ENCODE measurements at places on chromosomes 1 and 21.

- DNase-seq = no peak
These were observed 316.7 kb downstream of the BRINP2 start for GRCh38 chr1:177487481-177487880.

- no peak for DNase-seq
These were observed 9.4 kb downstream of the LAMB3 start for GRCh38 chr1:209642816-209643215.

DNA sequence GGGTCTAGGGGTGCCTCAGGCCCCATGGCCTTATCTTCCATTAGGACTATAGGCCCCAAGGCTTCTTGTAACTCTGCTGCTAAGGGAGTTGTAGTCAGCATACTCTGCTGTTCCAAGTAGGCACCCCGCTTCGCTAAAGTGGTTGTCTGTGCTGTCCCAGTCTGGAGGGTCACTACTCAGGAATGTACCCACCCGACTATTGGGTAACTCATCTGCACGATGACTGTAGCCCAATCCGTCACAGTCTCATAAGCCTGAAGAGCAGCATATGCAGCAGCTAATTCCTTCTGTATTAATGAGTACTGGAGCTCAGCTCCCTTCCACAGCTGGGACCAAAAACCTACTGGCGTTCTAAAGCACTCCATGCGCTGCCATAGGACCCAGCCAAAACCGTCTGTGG is 111.0 kb downstream of the GDAP2 start:
- DNase-seq = no peak

DNA sequence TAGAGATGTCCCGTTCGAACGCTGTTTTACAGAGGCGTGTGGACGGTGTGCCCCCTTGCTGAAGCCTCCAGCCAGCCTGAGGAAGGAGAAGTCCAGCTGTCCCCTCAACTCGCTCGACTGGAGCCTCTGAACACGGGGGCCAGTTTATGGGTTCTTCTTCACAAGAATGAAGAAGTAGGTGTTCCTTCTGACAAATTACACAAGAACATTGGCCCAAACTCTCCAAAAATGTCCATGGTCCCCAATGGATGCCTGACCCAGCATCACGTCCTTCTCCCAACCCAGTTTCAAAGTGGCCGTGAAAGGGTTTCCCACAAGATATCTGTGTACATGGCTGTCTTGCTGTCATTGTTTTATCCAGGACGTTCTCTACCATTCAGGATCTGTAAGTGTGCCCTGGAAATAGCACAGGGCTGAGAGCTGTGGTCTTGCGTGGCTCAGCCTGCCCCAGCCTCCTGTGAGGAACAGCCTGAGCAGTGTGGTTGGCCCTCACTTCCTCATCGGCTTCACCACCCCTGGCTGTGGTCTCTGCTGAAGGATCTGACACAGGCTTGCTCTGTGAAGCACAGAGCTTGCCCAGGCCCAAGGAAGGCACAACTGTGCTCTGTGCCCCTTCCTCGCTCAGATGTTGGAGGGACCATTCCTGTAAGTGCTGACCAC is 1.0 kb upstream of the S100B start:
- DNase-seq = peak; percentile 65

DNA sequence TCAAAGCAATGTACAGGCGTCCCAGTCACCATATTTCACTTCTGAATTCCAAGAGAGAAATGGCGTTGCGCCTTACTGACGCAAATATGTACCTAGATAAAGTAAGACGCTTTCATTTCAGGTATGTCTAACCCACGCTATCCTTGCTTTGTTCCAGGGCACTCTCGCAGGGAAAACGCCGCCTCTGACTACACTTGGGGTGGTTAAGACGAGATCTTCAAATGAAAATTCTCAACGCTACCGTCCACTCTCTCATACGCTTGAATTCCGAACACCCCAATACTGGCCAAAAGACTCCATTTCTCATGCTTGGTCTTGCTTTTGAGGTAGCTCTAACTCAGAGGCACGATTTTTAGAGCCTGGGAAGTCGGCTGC is 736 bp upstream of the ZMPSTE24 start:
- DNase-seq = no peak

- DNase-seq = no peak
These were observed 296.2 kb downstream of the LMX1A start for GRCh38 chr1:165060285-165060793.

DNA sequence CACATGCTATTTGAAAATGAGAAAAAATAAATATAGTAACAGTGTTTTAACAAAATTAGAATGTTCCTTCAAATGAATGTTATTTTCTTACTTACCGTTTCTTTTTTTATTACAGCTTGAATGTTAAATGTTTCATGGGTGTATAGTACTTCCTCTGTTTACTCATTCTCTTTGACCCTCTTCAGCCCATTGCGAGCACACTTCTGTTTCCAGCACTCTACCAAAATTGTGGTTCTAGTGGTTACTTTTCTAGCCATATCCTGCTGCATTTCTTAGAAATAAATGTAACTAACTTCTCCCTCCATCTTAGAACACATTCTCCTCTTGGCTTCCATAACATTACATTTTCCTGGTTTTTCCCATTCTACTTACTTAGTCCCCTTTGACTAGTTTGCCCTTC is 190.0 kb upstream of the C1orf105 start:
- no peak for DNase-seq

DNA sequence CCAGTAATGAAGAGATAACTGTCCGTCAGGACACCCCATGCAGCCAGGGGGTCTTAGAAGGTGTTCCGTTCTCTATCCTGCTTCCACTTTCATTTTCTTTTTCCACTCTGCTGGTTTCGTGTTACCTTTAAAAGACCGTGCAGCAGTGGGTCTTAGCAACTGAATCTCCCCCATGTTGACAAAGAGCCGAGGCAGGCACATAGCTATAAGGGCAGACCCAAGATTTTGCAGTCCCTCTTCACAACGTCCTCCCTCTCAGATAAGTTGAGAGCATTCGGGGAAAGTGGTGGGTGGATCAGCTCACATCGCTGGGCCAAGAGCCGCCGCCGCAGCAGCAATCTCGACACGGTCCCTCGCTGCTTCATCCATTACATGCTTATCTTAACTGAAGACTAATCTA is 355.5 kb downstream of the LMO4 start:
- no peak for DNase-seq

DNA sequence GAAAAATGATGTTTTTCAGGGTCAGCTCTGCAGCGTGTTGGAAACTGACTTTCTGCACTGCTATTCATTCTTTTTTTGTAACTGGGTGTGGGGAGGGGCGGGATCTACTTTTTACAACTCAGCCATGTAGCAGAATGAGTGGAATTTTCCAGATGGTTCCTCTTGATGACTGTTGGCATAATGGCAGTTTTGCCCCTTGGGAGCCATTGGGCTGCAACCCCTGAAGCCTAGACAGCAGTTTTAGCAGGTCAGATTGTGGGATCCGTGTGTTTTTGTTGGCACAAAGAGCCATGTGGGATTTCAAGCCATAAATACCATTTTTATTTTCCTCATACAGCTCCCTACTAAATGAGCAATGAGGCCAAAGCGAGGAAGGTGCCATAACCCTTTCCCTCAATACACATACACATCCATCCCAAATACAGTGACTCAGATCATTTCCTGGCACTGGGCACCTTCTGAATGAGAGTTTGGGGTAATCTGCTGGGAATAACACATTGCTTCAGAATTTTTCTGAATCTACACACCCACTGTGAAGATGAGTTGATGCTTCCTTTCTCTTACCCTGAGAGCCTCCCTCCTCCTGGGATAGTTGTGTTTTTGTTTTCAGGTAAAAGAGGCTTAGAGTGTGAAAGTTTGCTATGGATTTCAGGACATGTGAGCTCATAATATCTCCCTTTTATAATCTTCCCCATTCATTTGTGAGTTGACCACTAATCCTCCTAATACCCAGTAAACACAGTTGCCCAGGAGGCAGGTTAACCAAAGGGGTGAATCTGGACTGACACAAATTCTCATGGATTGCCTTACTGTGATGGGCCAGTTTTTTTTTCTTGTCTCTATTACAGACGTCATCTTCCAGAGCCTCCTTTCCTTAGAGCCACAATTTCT is 13.1 kb downstream of the S100A10 start:
- no peak for DNase-seq

GRCh38 chr1:183580281-183580682 is 10.0 kb downstream of the NCF2 start:
- peak; percentile 40 for DNase-seq

- no peak for DNase-seq
These were observed 34.2 kb upstream of the EXO1 start for GRCh38 chr1:241813768-241814320.

DNA sequence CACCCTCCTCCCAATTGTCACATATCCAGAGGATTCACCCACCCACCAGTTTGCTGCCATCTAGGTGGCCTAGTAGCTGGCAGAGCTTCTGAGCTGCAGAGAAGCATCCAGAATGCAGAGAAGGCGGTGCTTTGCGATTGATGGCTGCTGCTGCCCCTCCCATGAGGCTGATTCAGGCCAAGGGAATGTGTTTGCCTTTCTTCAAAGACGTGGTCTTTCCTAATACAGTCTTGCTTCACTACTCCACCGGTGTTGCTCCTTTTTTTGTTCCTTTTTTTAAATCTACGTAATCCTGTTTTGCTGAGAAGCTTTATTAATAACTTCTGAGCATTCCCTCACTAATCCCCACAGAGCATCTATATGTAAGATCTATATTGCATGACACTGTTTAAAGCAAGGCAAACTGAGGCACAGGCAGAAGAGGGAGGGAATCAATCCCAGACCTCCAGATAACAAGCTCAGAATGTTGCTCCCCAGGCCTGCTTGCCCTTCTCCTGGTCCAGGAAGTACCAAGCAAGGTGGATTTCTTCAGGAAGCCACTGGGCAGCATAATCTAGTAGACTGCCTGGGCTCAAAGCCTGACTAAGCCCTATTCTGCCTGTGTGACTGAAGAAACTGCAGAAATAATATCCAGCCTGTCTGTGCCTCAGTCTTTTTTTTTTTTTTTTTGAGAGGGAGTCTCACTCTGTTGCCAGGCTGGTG is 275.5 kb upstream of the FMN2 start:
- DNase-seq = no peak

GRCh38 chr21:14903172-14903865 is 161.5 kb downstream of the NRIP1 start:
- no peak for DNase-seq

DNA sequence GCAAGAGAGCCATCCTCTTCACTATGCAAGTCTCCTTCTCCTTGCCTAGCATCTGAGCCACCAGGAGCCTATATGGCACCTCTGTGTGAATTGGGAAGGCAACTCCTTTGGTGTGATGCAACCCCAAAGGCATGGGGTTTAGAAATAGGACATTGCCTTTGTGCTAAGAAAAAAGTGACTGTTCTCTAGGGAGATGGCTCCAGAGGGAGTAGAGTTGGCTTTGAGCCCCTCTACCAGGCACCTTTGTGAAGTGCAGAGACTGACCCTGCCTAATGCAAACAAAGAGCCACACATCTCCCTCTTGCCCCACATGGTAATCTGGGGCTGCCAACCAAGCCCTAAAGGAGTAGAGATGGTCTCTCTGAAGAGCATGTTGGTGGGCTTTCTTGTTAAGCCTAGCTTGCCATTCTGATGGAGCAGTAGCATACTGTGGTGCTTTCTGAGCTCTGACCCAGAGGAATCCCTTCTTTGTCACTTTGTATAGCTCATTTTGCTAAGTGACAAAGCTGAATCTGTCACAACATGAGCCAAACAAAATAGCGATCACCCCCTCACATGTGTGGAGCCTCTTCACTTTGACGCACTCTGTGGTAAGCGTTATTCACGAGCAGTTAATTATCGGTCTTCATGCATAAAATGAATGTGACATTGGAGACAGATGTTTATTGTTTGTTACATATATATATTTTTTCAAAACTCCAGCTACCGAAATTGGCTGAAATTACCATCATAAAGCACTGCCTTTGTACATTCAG is 74.4 kb downstream of the RWDD3 start:
- no peak for DNase-seq

DNA sequence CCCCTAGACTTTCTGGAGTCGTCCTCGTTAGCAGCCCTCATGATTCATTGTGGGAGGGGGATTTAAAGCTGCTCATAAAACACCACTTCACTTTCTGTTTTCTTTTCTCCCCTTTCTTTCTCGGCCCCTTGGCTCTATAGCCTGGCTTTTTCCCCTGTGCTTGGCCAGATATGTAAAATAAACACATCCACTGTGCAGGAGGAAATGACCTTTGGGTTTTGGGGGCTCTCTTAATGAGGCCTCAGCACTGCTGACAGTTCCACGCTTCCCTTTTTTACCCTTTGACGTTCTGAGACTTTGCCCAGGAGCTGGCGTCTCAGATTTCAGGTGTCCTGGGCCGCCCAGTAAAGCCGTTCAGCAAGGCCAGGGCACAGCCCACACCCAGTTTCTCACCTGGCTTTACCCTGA is 65.7 kb downstream of the RUNX3 start:
- no peak for DNase-seq

- no peak for DNase-seq
These were observed 238.4 kb upstream of the DMRTA2 start for GRCh38 chr1:50661626-50662025.

DNA sequence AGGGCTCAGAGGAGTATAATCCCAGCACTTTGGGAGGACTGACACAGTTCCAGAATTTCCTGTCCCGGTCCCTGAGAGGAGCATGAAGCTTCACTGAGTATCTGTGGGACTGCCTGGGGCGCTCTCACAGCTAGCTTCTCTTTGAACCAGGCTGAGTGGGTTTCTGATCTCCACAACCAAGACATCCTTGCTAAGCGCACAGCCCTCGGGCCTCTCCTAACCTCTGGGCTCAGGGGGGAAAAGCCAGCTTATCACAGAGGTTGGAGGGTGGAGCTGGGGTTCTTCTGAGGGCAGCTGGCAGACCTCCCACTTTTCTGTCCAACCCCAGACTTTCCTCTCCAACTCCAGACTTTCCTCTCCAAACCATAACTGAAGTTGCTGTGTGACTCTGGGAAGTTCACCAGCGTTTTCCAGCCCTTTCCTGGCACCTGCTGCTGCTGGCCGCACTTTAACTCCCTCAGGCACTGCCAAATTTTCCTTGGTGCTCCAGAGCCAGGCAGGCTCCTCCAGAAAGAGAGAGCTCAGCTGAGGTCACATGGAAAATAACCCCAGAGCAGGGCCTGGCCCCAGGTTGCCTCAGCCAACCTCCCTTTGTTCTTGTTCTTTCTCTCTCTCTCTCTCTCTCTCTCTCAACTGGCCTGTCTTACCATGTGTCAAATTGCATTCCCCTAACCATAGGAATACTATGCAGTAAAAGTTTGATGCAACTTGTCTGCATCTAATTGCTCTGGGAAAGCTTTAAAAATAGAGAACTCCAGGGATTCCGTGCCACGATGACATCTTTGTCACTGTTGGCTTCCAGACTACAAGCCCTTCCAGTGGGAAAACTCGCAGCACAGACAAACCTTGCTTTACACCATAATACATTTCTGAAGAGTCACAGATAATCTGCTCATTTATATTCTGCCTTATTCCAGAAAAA is 49.5 kb downstream of the OLFML2B start:
- DNase-seq = no peak

DNA sequence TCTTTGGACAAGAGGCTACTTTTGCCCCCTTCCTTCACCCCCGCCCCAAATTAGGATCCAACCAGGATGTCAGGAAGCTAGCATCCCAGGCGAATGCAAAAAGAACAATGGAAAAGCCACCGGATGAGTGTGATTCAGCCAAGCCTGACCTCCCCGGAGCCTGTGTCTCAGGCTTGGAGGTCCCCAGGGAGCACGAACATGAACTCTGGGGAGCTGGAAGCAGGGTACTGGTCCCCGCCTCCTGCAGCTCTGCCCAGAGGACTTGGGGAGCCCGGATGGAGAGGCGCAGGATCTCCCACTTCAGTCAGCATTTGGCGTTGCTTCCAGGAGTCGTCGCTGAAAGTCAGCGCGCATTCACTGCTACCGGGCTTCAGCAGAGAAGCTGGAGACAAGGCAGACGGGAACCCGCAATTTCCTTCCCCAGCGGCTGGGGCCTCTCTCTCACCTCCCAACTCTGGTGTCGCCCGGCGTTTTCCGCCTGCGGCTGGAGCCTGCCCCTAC is 1.8 kb upstream of the TBX15 start:
- no peak for DNase-seq

Data from GM12891 (cell line).